ENCODE measurements at places on chromosomes 4 and X.

- DNase-seq = peak; percentile 83
Observed at GRCh38 chr4:140150886-140151698, 2.9 kb downstream of the MAML3 start.

- no peak for DNase-seq
Observed at GRCh38 chrX:9724711-9725110, 40.9 kb downstream of the GPR143 start.

DNA sequence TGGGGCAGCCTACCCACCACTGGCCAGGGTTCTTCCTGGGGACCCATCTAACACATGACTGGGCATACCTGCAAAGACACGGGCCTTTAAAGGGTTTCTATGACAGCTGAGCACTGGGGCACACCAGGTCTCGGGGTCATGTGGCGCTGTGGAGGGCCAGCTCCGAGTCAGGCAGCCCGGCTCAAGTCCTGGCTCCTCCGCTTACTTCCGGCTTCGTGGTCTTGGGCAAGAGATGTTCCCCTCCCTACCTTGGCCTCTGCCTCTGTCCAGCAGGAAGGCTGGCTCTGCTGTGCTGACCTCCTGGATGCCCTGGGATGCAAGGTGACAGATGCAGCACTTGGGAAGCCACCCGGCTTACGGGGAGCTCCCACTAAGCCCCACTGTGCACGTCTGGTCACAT, 37.6 kb downstream of the HTRA3 start:
- no peak for DNase-seq

DNA sequence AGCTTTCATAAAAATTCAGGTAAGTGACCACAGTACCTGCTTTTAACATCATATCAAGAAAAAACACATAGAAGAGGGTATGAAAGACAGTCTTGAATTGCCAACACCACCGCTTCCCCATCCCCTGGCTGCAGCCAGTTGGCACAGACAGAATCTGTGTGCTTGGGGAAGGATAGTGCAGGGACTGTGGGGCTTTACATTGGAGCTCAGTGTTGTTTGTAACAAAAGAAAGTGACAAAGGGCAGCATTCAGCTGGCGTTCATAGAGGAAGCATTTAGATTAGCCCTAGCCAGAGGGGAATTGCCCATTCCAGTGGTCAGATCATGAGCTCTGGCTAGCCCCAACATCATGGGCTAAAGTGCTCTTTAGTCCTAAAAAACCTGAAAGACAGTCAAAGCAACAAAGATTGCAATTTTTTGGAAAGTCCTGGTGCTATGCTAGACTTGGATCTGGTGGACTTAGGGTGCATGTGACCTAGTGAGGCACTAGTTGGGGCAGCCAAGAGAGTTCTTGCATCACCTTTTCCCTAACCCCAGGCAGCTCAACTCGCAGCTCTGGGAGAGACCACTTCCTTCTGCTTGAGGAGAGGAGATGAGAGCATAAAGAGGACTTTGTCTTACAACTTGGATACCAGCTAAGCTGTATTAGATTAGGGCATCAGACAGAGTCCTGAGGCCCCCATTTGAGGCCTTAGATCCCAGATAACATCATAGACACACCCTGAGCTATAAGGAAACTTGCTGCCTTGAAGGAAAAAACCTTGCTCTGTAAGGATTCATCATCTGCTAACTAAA, 1602.4 kb upstream of the ADGRL3 start:
- DNase-seq = no peak

DNA sequence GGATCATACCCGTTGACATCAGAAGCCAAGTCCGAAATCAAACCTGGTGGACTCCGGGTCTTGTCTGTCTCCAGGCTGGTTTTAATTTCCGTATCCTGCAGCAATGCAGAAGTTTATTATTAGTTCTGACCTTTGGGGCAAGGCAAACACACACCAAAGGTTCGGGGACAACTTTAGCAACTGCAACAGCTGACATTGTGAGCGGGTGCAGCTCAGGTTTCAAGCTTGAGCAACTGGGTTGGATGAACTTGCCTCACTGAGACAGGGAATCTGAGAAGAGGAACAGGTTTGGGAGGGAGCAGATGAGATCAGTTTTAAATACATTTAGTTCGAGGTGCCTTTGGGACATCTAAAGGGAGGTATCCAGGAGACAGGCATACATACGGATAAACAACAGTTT, 110.7 kb downstream of the GNL3L start:
- DNase-seq = no peak
